Activated T-helper 1 cell treated with anti-CD3 and anti-CD28 coated beads, Interleukin-2, amount 50 U/mL, for 16 hours (primary cell): ENCODE measurements at places on chromosomes 4 and X.

DNA sequence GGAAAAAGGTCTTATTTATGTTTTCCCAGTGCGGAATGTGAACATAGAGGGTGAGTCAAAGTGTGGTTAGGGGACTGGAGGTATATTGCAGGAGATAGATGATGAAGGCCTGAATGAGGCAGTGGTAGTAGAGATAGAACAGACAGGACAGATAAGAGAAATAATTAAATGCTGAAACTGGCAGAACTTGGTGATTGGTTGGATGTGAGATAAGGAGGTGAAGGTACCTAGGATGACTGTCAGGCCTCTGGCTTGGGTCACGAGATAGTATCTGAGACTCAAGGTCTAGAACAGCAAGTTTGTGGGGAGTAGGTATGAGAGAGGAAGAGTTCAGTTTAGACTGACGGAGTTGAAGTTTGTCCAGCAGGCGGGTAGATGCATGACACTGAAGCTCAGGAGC, 3.5 kb downstream of the MND1 start:
- DNase-seq, result no peak

DNA sequence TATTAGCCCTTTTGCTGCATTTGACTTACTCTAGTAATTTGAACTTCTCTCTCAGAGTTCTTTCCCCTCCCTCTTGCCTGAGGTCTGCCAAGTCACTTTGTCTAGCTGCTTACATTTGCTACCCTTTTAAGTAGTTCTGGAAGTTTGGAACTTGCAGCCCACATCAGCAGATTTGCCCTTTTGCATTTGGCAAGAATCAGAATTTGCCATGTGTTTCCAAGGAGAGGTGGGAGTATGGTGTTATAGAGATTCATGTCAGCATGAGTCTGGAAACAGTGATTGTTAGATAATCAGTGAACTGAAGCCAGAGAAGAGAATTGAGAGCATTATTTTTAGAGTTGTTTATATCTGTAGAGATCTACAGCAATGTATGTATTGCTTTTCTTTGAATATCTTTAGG, 52.1 kb downstream of the KLHL34 start:
- DNase-seq, result no peak

- no peak for DNase-seq
These were observed 324.1 kb upstream of the FAM47C start for GRCh38 chrX:36684053-36684452.

DNA sequence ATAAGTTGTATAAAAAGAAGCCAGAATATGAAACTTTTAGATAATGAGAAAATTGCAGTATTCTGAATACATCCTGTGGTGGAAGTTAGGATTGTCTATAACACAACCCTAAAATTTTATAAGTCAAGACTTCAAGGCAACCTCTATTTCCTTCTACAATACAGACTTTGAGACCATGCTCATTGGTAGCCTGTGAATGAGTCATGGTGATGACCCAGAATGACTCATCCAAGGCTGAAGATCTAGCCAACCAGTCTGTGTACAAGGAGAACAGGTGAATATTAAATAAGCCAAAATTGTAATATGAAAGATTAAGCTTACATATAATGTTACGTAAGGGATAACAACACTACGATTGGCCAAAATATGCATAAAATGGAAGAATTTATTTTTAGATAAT, 475.9 kb upstream of the GALNT7 start:
- no peak for DNase-seq

GRCh38 chr4:186027405-186027804, 41.6 kb upstream of the TLR3 start:
- DNase-seq, result no peak

DNA sequence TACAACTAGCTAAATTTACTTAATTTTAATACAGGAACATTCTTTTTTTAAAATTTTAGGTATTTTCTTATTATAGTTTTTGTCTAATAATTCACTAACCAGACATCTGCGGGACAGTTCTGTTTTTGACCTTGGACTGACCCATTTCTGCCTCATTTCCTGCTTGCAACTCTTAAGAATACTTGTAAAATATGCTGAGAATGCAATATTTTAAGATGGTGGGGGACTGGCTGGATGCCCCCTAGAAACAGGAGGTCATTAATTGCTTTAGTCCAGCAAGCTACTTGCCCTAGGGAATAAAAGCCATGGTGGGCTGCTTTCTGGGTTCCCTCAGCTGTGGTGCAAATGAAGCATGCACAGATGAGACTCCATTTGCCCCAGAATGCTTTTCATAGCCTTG, 2348.4 kb downstream of the PCDH7 start:
- no peak for DNase-seq

DNA sequence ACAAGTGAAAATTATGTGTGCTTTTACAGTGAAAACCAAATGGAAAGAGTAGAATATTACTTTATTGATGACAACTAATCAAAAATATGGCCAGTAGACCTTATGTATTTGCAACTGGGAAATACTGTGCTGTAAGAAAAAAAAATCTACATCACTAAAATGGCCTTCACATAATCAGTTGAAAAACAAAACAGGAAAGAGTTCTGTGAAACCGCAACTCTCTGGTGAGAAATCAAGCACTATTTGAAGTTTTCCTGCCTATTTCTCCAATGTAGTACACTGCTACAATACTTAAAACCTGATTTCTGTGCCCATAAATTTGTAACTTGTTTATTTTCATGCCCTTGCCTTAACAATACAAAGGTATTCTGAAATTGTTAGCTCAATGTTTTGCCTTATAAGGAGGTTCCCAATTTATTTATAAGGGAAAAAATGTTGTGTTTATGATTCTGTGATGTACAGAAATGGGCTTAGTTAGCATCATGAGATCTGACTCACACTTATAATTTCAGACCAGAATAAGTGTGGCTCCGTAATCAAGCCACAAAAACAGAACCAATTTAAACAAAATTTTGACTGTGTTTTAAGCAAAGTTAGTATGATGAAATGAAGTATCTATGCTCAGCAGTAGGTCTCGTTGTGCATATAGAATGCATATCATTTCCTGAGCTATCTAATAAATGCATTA, 147.1 kb downstream of the FAT4 start:
- no peak for DNase-seq

DNA sequence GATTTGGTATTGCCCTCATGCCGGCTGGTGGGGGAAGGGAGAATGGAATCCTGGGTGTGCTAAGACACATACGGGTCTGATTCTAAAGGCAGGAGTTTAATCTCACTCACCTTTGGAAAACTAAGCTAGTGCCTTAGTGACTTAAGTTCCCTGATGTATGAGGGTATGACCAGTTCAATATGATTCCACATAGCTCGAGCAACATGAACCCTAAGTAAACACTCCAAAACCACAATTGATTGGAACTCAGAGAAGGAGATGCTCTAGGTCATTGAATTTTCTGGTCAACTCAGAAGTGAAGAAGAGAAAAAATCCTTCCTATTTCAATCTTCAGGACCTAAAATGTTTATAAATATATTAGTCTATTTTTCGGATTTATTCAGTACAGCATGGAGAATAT, 420.1 kb upstream of the INTU start:
- DNase-seq, result no peak

DNA sequence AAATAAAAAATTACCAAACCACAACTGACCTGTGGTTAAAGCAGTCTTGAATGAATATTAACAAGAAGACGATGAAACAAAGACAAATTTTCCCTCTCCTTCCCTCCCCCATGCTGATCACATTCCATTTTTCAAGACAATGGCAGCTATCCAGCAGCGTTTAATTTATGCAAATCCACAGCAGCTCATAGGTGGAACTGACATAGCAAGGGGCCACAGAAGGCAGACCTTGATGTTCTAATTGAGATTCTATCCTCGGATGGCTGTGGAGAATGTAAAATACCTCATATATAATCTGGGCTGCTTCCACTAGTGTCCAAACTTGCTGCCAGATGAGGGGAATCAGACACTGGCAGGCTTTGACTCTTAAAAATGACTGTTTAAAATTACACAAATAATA, 211.5 kb downstream of the CHRDL1 start:
- no peak for DNase-seq

GRCh38 chr4:26218677-26219605, 101.9 kb upstream of the RBPJ start:
- DNase-seq, result no peak

DNA sequence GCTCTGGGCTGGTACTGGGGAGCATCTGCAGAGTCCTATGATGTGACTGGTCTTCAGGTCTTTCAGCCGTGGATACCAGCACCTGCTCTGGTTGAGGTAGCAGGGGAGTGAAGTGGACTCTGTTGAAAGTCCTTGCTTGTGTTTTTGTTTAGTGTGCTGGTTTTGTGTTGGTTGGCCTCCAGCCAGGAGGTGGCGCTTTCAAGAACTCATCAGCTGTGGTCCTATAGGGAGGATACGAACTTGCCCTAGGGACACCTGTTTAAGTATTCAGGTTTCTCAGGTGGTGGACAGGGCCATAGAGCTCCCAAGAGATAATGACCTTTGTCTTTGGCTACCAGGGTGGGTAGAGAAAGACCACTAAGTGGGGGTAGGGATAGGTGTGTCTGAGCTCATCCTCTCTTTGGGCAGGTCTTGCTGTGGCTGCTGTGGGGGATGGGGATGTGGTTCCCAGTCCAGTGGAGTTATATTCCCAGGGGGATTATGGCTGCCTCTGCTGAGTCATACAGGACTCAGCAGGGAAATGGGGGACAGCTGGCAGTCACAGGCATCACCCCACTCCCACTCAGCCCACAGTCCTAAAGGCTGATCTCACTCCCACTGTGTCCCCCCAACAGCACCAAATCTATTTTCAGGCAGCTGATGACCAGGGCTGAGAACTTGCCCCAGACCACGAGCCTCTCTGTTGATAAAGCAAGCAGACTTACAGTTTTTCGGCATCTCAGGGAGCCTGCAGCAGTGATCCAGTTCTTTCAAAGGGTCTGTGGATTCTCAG, 24.1 kb downstream of the MSMO1 start:
- DNase-seq, result no peak

DNA sequence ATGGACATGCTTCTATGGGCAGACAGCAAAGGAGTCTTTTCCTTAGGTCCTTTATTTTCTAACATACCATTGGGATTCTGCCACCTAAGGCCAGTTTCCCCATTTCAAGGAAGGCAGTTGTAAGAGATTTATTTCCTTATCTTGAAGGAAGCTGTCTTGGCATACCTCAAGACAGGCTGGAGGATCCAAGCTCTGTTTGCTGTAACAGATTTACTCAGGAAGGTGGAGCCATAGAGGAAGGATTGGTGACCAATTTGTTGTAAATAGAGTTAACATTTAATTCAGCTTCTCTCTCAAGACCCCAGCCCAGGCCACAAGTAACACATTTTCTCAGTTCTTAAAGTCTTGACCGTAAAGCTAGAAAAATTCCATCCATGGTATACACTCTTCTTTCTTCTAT, 131.6 kb upstream of the TENM3 start:
- DNase-seq, result no peak

- no peak for DNase-seq
These were observed 1546.6 kb upstream of the TENM3 start for GRCh38 chr4:180696460-180697092.

DNA sequence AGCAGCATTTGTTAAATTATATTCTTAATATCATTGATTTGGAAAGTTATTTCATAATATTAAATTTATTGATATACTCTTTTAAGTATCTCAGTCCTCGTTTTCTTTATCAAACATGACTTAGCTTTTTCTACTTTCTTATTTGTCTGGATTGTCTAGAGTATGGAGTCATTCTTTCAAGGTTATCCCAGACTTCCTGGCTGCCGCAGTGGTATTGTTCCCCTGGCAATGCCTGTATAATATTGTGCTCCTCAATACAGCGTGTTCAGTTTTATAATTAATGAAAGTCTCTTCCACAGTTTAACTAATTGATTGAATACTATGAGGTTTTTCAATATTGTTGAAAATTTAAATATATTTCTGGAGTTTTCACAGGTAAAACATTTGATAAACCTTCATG, 310.9 kb downstream of the ANKRD50 start:
- DNase-seq, result no peak

DNA sequence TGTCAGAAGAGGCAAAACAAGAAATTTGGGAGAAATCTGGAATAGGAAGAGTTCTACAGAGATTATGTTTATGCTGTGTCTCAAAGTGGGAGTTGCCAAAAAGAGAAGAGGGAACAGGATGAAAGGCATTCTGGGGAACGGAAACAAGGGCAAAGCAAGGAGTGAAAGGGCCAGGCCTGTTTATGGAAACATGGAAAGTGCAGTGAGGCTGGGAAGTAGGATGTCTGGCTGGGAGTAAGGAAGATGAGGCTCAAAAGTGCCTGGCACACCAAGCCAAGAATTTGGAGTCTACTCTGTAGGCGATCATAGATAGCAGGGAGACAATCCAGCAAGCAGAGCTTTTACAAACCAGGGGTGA, 1.8 kb upstream of the CUL4B start:
- DNase-seq, result no peak
